HFFc6 (cell line): ENCODE measurements at places on chromosomes 12 and 14. TPM values are rescaled to one million over a fixed set of nuclear protein-coding genes. Genes with fewer than 3 reads are reported as not detected.

DNA sequence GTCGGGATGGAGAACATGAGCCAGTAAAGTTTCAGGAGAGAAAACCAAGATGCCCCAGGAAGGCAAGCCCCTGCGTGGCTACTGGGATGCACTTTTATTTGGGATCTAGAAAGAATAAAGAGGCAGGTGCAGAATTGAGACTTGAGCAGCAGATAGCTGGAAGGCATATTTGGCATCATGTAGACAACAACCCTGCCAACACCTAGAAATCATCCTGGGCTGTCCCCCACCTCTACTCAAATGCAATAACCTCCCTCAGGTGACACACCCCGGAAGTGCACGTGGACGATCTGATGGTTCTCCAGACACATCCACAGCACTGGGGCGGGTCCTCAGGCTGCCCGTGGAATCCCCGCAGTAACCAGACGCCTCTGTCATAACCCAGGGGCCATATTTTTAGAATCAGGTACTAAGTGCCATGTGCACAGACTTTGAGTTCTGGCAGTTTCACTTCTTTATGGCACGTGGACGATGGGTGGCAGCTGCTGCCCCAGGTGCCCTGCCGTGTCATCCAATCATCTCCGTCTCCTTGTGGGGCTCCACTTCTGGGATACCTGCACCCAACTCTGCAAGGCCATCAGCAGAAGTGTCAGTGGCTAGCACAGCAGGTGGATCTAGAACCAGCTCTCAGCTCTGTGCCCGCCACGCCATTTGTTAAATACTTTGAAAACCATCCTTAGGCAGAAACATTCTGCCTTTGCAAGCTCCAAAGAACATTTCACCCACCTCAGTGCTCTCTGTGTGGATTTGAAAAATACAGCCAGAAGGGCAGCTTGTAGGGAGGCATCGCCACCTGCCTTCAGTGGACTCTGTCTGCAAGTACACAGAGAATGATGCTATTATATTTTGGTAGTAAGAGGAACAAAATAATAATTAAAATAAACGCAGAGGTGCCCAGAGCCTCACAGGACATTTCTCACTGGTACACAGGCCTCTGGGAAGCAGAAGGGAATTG is 771.7 kb upstream of the TMEM132C start:
- DNase-seq, result no peak
- no peak overlapping the region for H3K27ac ChIP-seq
- peaks cover 11% of the 10 kb centered on the region for H3K4me1 ChIP-seq
- no peaks in the 10 kb centered on the region for H3K36me3 ChIP-seq
- H3K4me3 ChIP-seq, result no peak overlapping the region

- no peak overlapping the region for H3K27ac ChIP-seq
- no peak for DNase-seq
- no peaks in the 10 kb centered on the region for H3K36me3 ChIP-seq
- no peaks in the 10 kb centered on the region for H3K4me1 ChIP-seq
- H3K27me3 ChIP-seq, result no peaks in the 10 kb centered on the region
These were observed 37.9 kb downstream of the LRRK2 start for GRCh38 chr12:40262657-40263056.

DNA sequence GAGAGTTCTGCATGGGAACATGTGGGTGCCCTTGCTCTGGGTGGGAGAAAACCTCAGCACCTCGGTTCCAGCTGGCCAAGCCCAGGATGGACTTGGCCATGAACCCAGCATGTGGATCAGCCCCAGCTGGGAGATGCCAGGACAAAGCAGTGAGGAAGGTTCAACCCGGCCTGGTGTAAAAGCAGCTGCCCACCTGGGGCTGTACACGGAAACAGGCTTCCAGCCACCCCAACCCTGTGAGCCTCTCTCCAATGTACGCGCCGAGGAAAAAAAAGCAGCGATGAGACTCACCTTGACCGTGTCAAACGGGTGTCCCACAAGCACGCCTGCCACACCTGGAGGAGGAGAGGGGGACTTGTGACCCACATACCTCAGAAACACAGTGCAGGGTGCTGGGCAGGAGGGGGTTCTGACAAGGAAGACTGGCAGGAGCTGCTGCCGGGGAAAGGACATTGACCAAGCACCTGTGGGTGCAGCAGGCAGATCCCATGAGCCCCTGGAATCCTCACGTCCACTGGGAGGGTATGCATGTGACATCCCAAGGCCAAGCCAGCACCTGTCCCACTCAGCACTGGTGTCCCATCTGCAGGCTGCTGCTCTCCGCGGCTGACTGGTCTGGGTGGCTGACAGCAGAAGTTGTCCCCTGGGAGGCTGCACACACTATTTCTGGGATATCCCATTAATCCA is 7.5 kb downstream of the SLC25A29 start:
- DNase-seq, result no peak
- H3K27ac ChIP-seq, result no peak overlapping the region
- H3K27me3 ChIP-seq, result no peaks in the 10 kb centered on the region; the same call in 1 of the 2 replicates

GRCh38 chr12:57754411-57755193 is at the start of gene MARCHF9:
Gene MARCHF9 (plus strand): TSS chr12:57755103. CDS start chr12:57755529, 426 bp downstream.
- peaks cover 34% of the 10 kb centered on the region for H3K27me3 ChIP-seq
- H3K4me3 ChIP-seq, result peak within 1 kb of the TSS; percentile 83
- H3K4me1 ChIP-seq, result peaks cover 37% of the 10 kb centered on the region
- no peak within 1 kb of the TSS for H3K27ac ChIP-seq

- no peak overlapping the region for H3K4me3 ChIP-seq
- peaks cover 36% of the 10 kb centered on the region for H3K36me3 ChIP-seq
These were observed 43.2 kb downstream of the FBXO34 start for GRCh38 chr14:55314449-55314848.

Gene ZDHHC22
- not detected in 3 replicates for total RNA-seq

Gene BAZ2A
- 56.0 to 58.5 TPM (median 58.1 TPM) in 3 replicates for total RNA-seq
